Activated T-helper 1 cell treated with anti-CD3 and anti-CD28 coated beads, Interleukin-2, amount 50 U/mL, for 16 hours (primary cell): ENCODE measurements at places on chromosomes 6 and 20.

- no peak for DNase-seq
Measured at GRCh38 chr6:31727717-31728671, 1.1 kb downstream of the DDAH2 start.

DNA sequence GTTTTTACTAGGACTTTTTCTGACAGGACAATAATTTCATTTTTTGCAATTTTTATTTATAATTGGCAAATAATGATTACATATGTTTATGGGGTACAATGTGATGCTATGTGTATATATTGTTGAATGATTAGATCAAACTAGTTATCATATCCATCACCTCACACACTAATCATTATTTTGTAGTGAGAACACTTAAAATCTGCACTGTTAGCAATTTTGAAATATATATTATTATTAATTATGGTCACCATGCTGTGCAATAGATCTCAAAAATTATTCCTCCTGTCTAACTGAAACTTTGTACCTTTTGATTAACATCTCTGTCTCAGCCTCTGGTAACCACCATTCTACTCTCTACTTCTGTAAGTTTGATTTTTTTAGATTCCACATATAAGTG is 378.7 kb downstream of the PLCB1 start:
- no peak for DNase-seq

DNA sequence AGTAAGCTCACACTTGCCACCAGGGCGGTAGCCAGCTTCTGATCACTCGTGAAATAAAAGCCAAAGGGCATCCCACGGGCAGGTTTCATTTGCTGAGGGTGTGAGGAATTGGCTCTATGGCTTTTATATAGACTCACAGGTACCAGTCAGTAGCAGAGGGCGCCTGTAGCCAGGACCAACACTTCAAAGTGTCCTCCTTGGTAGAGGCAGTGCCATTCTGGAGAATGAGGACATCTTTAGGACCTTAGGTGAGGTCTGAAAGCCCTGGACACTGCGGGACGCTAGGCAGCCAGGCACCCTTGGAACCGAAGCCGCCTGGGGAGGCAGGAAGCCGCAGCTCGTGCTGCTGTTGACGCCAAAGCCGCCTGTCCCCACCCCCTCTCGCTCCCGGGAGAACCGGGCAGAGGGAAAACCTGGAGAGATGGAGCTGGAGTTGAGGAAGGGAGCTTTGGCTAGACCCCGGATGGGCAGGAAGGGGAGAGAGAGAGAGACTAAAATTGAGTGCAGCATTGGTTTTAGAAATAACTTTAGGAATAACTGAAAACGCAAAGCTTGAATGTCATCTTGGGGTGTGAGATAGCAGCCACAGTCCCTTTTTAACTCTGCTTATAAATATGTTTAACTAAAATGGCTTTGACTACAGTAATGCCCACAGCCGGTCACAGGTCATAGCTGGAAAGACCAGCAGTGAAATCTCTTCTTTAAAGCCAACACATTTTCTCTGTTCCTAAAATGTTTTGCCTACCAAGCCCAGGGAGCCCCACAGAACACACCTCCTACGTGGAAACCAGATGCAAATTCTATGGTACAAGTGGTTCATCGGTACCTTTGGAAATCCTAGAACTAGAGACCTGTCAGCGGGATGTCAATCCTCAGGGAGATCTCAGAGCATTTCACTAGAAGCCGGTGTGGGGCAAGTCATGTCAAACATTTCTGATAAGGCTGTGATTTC is 128.5 kb upstream of the CDYL start:
- DNase-seq = no peak

DNA sequence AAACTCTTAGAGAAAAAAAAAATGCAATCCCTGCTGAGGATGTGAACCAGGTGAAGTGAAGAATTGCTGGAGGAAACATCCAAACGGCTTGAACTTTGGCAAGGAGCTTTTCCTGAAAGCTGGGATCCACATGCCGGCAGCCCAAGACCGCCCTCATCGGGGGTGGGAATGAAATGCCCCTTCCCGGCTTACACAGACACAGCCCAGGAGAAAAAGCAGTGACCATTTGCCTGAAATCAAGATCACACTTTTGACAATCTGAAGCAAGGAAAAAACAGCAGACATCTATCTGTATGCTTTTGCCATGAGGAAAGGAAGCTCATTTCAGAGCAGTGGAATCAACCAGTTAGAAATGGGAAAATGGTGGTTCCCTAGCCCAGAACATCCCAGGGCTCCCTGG is 254.5 kb downstream of the TAF4 start:
- no peak for DNase-seq

GRCh38 chr6:35725721-35726438 is 11.0 kb upstream of the ARMC12 start:
- DNase-seq = no peak

DNA sequence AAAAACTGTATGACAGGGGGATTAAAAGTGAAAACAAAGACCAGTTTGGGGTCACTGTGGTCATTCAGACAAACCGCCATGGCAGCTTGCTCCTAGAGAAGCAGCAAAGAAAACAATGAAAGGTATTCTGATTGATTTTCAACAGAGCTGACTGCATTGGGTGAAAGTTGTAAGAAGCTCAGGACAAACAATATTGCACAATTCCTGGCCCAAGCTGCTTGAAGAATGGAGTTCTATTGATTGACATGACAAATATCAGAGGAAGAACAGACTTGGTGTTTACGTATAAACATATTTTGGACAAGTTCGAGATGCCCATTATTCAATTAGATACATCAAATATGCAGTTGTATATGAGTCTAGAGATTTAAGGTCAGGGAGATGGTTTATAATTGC is 62.0 kb downstream of the TRIM38 start:
- no peak for DNase-seq

DNA sequence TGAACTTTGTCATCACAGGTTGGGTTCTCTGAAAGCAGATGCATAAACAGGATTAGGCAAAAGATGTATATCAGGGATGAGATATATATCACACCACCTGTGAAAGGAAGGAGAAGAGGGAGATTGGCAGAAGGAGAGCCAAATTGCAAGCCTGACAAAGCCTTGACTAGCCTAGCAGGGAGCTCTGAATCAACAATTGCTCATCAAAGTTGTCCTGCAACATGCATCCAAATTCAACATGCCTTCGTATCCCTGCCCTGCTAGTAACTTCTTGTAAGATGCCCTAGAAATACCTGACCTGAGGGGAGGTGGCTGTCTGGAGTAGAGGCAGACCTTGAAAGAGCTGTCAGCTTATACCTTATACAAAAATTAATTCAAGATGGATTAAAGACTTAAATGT is 207.1 kb upstream of the HTR1E start:
- DNase-seq = no peak

DNA sequence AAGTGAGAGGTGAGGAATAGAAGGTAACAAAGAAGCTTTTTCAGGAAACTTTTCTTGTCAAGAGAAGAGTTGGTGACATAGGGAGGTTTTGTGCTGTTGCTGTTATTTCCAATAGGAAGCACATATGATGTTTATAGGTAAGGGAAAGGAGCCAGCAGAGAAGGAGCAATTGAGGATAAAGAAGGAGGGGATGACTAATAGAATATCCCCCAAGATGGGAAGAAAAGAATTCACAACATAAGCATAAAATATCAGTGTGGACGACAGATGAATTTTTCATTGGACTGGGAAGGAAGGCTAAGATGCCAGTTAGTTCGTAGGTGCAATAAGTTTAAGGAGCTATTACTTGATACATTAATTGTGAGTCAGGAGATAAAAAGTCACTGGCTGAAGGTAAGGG is 8.5 kb upstream of the BEND6 start:
- no peak for DNase-seq

DNA sequence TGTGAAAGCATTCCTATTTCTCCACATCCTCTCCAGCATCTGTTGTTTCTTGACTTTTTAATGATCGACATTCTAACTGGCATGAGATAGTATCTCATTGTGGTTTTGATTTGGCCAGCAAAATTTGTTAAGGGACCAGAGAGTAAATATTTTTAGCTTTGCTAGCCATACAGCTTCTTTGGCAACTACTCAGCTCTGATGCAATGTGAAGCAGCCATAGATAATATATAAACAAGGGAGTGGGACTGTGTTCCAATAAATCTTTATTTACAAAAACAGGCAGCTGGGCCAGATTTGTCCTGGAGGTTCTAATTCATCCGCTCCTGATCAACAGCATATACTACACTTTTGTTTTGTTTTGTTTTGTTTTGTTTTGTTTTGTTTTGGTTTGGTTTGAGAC is 202.9 kb downstream of the ZNF217 start:
- DNase-seq = no peak

DNA sequence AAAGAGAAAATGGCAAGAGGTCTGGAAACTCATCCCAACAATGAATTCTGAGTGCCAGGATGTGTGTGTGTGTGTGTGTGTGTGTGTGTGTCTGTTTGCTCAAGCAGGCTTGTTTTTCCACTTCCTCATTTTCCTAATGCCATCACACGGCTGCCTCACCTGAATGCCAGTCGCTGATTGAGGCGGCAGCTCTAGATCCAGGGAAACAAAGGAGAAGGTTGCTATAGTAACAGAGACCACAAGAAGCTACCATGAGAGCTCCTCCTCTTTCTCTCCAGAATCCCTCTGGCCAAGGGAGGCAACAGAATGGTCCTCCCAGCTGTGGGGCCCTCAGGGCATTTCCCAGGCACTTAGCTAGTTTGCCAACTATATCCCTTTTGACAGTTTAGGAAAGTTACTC is 241.1 kb upstream of the TSHZ2 start:
- no peak for DNase-seq

DNA sequence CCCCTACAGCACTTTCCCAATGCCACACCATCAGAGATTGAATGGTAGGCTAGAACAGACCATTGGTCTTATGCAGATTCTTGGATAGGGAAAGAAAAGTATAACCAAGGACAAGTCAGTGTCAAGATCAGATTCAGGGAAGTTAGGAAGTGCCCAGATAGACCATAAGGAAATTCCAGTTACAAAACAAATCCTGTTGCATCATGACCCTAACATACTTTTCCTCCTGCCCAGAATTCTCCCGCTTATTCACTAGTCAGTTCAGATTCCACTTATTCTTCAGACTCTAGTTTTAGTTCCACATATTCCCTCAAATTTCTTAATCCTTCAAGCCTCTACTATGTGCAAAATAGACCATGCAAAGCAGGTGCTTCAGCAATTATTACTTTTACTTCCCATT is 20.7 kb downstream of the METTL24 start:
- DNase-seq = no peak

- no peak for DNase-seq
Measured at GRCh38 chr6:7166410-7167293, 58.9 kb downstream of the RREB1 start.

GRCh38 chr6:15534974-15535373 is 127.9 kb downstream of the DTNBP1 start:
- DNase-seq = no peak

DNA sequence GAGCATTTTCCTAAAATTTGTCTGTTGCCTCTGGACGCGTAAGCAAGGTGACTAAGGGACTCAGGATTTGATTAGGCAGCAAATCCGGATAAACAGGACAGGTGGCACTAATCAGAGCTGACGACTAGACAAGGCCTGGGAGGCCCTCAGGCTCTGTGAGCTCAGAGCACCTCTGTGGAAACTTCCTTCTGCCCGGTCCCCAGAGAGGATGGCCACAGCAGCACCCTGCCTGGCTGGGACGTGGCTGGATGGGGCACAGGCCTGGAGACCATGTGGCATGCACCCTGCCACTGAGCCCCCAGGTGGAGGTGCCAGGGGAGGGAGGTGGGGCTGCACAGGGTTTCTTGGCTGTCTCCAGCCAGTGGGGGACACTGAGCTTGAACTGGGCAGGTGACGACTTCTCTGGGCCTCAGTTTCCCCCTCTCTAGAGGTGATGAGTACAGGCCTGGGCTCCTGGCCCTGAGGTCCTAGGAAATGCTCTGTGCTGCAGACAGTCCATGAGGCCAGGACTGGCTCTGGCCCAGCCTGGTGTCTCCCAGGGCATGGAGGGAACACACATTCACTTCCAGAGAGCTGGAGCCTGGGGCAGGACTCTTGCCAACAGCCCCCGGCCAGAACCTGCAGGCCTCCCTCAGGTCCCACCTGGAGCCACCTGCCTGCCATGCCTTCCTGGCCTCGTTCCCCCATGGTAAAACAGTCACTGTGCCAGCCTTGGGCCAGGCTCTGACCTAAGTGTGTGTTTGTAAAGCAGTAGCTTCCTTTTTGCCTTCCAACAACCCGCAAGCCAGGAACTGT is 39.6 kb upstream of the STX16 start:
- DNase-seq = no peak

DNA sequence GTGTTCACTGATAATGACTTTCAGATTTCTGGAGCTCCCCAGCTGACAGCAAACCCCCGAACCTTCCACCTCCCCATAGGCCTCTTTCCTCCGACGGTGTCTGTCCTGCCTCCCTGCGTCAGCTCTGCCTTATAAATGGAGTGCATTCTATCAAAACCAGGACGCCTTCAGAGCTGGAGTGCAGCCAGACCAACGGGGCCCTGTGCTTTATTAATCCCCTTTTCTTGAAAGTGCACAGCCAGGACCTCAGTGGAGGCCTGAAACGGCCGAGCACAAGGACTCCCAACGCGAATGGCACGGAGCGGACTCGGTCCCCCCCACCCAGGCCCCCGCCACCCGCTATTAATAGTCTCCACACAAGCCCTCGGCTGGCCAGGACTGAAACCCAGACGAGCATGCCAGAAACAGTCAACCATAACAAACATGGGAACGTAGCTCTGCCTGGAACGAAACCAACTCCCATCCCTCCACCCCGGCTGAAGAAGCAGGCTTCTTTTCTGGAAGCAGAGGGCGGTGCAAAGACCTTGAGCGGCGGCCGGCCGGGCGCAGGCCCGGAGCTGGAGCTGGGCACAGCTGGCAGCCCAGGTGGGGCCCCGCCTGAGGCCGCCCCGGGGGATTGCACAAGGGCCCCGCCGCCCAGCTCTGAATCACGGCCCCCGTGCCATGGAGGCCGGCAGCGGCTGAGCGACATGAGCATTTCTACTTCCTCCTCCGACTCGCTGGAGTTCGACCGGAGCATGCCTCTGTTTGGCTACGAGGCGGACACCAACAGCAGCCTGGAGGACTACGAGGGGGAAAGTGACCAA is 42.3 kb upstream of the NAA20 start:
- no peak for DNase-seq

- no peak for DNase-seq
Measured at GRCh38 chr6:140670021-140670420, 1295.6 kb upstream of the CITED2 start.
